ENCODE measurements at places on chromosomes 1 and 21.

DNA sequence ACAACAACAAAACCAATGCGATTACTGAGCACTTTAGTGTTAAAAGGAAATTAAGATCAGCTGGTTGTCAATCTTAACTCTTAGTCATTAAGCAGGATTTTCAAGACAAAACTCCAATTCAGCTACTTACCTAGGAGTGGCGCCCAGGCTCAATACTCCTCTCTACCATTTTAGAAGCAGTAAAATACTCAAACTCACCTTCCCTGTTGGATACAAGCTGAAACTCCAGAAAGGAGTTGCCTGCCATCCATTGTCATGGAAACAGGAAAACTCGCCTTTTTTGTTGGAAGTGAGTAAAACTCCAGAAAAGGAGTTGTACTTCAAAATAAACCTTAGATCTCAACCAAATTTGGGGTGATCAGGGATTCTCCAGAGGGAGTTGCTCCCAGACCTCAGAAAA lies 127.0 kb upstream of the F3 start:
- DNase-seq: no peak

DNA sequence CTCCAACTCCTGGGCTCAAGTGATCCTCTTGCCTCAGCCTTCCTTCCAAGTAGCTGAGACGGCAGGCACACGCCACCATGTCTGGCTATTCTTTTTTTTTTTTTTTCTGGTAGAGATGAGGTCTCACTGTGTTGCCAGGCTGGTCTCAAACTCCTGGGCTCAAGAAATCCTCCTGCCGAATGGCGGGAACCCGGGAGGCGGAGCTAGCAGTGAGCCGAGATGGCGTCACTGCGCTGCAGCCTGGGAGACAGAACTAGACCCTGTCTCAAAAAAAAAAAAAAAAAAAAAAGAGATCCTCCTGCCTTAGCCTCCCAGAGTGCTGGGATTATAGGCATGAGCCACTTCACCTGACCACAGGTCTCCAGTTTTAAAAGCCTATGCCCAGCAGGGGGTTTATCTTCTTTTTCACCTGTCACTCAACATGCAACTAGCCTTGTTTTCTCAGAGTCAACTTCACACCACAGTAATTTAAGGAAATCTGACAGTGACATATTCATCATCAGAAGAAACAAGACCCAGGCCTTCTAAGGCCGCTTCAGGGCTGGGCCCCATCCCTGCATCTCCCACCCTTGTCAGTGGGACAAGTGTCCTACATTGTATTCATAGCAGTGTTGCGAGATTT lies 38.3 kb upstream of the GALNT2 start:
- no peak for DNase-seq

- no peak for DNase-seq
Measured at GRCh38 chr1:55289614-55290013, 74.5 kb upstream of the USP24 start.

DNA sequence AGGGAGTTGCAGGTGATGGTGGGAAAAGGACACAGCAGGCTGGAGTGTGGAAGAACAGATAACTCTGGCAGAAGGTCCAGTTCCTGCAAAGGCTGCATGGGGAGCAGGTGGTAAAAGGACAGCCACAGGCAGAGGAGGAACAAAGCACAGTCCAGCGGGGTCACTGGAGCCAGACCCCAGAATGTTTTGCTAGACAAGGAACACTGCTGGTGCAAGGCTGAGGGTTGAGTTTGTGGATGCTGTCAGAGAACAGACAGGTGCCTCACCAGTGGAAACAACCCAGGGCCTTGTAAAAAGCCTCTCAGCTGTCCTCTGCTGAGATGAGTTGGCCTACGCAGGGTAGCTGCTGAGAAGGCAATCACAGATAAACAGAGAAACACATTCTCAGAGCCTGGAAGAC lies 101.7 kb downstream of the SSBP3 start:
- no peak for DNase-seq

GRCh38 chr1:189921613-189922012 lies 556.1 kb downstream of the BRINP3 start:
- no peak for DNase-seq

- no peak for DNase-seq
Measured at GRCh38 chr1:82185084-82185483, 384.4 kb downstream of the ADGRL2 start.

- DNase-seq: no peak
Measured at GRCh38 chr1:243270097-243270864, 14.4 kb downstream of the SDCCAG8 start.

GRCh38 chr1:64526312-64526711 lies 56.4 kb downstream of the CACHD1 start:
- no peak for DNase-seq

- DNase-seq: no peak
Measured at GRCh38 chr21:41180752-41181151, 12.8 kb downstream of the BACE2 start.
